ENCODE measurements at places on chromosomes 3 and 15.

- DNase-seq, result no peak
Observed at GRCh38 chr15:64361259-64361658, 5.3 kb upstream of the CSNK1G1 start.

DNA sequence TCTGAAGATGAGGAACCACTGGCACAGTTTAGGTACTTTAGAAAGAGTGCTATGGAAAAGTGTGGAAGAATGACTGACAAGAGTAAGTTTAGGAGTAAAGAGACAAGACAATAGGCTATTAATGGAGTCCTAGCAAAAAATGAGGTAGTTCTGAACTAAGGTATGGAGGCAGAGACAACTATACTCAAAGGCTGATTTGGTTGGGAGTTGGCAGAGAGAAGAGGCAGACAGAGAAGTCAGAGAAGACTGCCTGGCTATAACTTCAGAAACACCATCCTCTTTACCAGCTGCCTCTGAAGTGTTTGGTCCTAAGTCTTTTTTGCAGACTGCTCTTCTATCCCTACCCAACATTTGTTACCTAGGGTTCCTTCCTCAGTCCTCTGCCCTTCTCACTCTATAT lies 19.2 kb downstream of the DYNC1LI1 start:
- no peak for DNase-seq

- no peak for DNase-seq
Observed at GRCh38 chr3:52197499-52197841, 490 bp upstream of the ALAS1 start.

GRCh38 chr3:164320962-164321361 lies 757.3 kb downstream of the SI start:
- no peak for DNase-seq

DNA sequence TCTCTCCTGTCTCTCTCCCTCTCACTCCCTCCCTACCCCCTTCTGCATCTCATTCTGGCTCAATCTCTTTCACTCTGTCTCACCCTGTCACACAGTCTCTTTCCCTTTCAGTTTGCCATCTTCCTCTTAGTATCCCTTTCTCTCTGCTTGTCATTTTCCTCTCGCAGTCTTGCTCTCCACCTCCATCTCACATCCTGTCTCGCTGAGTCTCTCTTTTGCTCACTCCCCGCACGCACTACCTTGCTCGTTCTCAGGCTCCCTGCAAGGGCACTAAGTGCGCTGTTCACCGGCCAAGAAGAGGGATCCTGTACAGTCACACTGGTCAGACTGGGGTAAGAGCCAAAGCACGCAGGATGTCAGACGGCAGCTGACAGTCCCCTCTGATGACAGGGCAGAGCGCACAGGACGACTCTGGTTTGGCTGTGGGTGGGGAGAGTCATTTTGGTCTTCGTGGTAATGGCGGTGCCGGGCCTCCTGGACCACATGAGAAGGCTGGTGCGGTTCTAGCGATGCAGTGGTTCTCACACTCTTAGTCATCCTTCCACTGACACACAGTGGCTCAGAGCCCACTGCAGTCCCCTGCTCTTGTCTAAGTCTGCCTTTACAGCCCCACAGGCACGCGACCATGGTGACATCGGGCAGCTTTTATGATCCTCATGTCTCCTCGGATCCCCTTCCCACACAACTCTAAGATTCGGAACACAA lies 356.8 kb downstream of the FOXP1 start:
- no peak for DNase-seq

- peak; percentile 40 for DNase-seq
Observed at GRCh38 chr3:167467848-167468611, 5.8 kb downstream of the SERPINI2 start.

DNA sequence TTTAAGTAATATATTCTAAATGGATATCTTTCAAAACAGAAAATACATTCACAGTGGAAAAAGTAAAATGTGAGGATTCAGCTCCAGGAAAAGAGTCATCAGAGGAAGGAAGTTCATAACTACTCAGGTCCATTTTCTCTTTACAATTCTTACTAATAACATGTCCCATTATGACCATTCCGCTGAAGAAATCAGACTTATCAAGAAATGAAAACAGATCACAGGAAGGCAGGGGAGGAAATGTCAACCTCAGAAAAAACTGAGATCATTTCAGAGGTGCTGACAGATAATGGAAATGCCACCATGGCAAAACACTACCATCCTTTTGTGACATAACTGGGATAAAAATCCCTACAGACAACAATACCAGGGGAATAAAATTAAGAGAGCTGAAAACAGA lies 139.5 kb downstream of the MAGI1 start:
- no peak for DNase-seq

- no peak for DNase-seq
Observed at GRCh38 chr15:67622110-67622509, 79.6 kb downstream of the MAP2K5 start.

DNA sequence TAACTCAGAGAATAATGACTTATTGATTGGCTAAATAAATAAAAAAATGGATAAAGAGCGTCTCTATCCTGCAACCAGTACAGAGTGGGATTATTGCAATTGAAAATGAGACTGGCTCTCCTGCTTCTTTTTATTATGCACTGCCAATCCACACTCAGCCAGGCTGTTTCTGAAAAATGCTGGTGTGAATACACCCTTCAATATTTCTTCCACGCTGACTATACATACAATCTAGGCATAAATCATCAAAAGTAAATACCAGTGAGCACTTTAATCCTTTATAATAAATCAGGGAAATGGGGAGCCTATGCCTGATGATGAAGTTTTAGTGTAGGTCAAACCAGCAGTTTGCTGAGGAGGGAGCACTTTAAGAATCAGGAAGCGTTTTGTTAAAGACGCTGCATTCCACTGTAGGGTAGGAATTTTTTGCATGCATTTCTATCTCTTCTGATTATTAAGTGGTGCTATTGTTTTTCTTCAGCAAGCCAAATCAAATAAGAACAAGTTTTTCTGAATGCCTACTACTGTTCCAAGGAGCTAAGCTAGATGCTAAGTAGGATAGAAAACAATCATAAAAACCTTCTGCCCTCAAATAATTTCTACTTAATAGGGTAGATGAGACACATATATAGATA lies 781.5 kb downstream of the TBL1XR1 start:
- no peak for DNase-seq

DNA sequence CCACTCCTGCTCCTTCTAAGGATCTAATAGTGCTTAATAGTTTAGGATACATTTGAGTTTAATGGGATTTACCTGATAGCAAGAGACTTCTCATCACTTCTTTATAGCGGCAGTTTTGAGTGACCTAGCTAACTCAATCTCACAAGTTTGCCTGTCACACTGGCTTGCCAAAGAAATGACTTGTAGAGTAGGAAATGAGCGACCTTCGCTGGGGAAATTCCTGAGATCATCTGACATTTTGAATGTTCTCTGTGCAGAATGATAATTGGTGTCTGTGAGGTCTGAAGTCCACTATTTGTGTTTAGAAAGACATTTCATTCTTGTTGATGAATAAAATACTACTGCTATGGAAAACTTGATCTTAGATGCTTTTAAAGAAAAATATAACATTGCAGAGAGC lies 30.3 kb downstream of the SUCLG2 start:
- DNase-seq, result no peak

- DNase-seq, result no peak
Observed at GRCh38 chr3:129254536-129255230, 5.3 kb downstream of the COPG1 start.

DNA sequence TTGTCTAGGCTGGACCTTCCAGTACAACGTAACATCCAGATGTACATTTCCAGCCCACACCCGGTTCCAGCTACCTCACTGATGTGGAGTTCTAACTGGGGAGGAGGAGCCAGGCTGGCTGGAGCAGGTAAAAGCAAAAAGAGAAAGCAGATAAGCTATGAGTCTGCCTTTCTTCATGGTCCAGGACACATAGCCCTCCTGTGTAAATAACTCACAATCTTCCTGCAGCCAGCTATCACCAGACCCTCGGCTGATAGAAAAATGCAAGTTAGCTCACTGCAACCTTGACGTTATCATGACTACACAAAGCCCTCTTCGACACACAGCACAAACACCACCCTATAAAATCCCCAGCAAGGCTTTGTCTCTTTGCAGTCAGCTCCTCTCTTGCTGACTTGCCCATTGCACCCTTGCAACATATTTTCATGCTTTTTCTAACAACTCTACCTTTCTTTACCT lies 20.5 kb upstream of the ELP6 start:
- no peak for DNase-seq

DNA sequence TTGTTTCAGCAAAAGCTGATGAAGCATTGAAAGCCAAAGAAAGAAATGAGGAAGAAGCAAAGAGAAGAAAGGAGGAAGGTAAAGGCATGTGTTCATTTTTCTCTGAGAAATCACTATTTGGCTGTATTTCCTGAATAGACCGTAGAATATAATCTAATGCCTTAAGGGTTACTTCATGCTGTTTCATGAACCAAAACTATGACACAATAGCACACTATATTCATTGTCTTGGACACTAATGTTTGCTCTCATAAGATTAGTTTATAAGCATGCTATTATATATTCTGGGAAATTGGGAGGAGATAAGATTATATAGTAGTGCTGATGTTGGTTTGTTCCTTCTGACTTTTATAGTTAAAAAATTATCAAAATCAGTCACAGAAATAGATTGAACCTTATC lies 110.1 kb upstream of the MLF1 start:
- no peak for DNase-seq

- no peak for DNase-seq
Observed at GRCh38 chr3:179068779-179069530, 2.7 kb downstream of the ZMAT3 start.

DNA sequence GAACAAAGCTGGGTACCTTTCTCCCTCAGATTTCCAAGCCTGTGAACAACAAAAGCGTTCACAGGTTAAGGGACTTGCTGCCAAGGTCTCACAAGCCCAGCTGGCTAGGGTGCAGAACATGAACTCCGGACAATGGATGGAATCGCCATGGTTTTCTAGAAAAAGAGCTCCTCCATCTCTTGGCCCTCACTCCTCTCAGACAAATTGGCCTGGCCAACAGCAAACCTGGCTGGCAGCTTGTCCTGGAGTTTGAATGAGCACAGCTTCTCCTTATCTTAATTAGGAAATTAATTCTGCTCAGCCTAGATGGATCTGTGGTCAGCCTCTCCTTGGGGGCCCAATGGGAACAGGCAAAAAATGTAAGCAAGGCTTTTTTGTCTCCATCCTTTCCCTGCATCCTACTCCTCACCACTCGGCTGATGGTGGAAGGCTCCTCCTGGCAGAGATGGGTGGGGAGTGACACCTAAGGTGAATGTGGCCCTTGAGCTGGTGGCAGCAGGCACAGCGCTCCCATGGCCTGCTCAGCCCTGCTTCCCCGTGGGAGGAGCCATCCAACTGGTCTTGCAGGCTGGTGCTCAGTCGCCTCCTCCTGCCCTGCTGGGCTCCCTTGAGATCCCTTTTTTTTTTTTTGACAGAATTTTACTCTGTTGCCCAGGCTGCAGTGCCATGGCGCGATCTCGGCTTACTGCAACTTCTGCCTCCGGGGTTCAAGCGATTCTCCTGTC lies 5.8 kb downstream of the KLHL25 start:
- no peak for DNase-seq

- no peak for DNase-seq
Observed at GRCh38 chr3:4665197-4665596, 172.0 kb downstream of the ITPR1 start.

DNA sequence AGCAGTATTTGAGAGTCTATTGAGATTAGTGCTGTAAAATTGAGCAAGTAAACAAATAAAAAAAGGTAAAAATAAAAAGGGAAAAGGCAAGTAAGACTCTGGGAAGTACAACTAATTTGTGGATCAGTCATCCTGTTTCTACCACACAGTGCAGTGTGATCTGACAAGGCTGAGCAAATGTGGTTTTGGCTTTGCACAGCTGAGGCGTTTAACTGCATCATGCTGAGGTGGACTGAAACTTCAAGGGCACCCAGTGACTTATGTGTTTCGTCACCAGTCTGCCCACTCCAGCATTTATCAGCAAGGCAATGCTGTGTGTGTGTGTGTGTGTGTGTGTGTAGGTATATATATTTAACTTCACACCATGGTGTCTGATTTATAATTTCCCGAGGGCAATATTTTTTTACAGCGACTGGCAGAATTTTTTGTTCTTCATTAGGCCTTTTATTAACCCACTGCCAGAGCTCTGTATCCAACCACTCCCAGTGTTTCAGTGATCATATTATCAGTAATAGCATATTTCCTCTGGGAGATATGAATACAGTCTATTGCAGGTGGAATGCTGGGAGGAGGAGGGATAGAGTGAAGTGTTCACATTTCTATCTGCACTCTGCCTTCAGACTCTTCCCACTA lies 131.5 kb upstream of the SATB1 start:
- no peak for DNase-seq

DNA sequence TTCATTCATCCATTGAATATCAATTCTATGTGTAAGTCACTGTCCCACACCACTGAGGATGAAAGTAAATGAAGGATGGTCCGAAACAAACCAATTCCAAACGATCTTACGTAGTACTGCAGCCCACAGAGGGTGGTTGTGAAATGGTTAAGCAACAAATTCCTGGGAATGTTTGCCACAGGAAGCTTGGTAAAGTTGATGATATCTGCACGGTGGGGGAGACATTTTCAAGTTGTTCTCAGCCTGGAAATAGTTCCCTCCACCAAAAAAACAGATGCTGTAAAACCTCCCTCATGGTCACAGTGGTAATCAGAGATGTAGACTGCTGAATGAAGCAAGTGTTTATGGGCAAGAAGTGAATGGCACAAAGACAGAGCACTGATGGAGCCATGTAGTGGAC lies 35.9 kb upstream of the BNC1 start:
- no peak for DNase-seq

DNA sequence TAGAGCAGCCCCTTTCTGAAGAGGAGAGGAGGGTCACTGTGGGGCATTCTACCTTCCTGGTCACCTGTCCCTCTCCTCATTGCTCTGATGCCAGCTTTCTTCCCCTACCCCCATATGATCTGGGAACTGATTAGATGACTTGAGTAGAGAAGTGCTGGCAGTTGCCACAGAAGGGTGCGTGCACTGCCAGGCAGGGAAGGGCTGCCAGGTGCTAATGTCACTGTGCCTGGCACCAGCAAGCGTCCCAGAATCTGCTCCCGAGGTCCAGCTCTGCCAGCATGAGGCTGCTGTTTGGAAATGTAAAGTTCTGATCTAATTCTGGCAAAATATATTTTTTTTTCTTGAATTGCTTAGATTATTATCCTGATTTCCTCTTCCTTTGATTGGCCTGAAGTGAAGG lies 52.8 kb downstream of the PPM1L start:
- no peak for DNase-seq
